ELF-1 (cell line): ENCODE measurements at places on chromosomes 4 and X.

DNA sequence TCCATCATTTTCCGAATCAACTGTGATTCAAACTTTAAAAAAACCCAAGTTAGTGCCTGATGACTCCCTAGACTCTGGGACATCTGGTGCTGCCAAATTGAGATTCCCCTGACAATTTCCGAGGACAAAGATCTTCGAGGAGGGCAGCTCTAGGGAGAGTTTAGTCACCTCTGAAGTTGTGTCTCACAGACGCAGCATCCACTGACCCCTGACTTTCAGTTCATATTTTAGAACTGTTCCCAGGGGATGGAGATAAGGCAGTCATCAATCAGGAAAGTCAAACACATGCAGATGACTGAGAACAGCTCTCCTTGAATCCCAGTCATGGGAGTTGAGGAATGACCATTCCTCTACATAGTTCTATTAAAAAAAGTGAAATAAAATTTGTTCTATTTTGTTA, 643.9 kb downstream of the TRIML1 start:
- DNase-seq: no peak

DNA sequence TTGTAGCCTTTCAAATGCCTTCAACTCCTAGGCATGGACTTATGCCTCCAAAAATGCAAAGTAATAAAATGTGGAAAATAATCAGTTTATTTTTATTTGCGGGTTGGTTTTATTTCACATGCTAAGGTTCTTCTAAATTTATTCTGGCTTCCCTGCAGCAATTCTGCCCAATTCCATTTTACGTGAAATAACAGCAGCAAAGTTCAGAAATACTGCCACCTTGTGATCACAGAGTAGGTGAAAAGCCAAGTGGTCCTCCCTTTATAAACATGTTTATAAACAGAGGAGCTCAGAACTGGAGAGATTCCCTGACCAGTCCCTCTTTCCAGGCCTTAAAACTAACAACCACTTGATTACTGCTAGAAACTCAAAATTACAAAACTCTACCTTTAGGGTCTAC, 14.7 kb upstream of the DCHS2 start:
- DNase-seq: no peak

DNA sequence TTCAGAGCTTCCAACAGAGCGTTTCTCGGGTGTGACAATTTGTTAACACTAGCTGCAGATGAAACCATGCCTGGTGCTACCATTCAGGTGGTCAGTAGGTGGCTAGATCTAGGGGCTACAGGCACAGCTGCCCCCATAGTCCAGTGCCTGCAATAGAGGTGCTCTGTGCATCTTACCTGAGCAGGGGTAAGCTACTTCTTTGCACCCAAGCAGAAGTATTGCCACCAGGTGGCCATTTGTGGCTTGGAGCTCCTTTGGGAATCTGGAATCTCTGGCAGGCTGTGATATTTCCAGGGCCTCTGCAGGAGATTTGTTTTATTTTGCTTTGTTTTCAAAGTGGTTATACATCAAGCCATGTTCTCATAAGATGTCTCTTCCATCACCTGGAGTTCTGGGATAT, 170.7 kb upstream of the PUDP start:
- no peak for DNase-seq

GRCh38 chrX:69093960-69094871, 71.0 kb downstream of the PJA1 start:
- peak; percentile 91 for DNase-seq

GRCh38 chr4:154640999-154641398, 28.5 kb upstream of the FGG start:
- DNase-seq: no peak

- no peak for DNase-seq
These were observed 178.7 kb downstream of the SLIT2 start for GRCh38 chr4:20430259-20430941.

DNA sequence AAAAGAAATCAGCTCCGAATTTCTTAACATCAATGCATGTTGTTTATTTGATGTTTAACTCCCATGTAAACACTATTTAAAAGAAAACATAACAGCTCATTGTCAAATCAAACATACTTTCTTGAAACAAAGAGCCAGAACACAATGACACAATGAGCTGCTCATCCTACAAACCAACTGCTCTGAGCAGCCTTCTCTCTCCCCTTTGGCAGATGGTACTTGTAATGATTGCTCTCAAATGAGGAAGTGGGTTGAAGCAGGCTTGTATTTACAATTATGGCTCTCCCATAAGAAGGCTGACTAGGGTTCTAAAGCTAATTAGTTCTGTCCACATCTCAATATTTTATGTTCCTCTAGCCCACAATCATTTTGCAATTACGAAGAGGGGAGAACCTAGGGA, 637.8 kb upstream of the ADGRL3 start:
- DNase-seq: no peak

DNA sequence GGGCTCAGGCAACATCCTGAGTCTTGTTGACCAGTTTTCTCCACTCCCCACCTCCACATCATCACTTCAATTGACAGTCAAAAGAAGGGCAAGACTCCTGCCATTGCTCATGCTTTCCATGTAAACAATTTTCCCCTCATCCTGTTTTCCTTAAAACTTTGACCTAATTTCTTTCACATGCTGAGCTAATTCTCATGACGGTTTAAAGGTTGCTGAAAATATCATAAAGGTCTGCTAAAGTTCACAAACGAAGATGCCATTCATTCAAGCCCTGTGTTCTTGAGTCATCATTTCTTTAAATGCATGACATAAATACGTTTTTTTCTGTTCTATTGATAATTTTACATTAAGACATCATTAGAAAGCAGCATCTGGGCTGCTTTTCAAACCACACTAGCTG, 353.9 kb downstream of the NKX6-1 start:
- DNase-seq: no peak

- DNase-seq: peak; percentile 37
These were observed 61.3 kb downstream of the LUZP4 start for GRCh38 chrX:115350711-115351381.

GRCh38 chr4:69999420-69999819, 3.7 kb downstream of the STATH start:
- no peak for DNase-seq

- no peak for DNase-seq
These were observed 88.6 kb downstream of the TSPAN7 start for GRCh38 chrX:38649674-38650647.

GRCh38 chrX:74525116-74525515, 89.3 kb downstream of the RLIM start:
- no peak for DNase-seq

GRCh38 chr4:74608151-74608949, 163.4 kb downstream of the AREG start:
- DNase-seq: no peak

DNA sequence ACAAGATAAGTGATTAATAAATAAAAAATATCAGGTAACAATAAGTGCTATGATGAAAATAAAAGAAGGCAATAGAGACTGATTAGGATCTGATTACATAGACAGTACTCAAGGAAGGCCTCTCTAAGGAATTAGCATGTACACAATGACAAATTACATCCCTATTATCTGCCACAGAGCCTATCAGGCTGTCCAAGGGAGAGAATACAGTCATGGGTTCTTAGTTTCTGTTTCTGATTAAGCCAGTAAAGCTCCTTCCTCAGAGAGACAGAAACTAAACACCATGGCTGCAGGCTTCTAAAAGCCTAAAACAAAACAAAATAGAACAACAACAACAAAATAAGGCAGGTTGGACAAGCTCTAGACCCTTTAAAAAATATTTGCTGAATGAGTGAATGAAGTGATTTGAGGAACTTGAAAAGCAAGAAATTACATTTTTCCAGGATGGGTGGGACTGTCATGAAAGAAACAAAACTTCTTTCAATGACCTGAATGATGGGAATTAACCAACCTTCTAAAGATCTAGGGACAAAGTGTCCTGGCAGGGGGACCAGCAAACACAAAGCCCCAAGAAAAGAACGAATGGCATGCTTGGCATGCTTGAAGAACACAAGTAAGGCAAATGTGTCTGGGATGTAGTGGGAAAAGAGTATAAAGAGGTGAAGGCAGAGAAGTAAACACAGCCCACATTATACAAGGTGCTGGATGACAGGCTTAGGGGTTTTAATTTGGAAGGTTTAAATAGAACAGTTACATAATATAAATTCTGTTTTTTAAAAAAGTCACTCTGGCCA, 44.1 kb downstream of the NAA11 start:
- DNase-seq: peak; percentile 24

GRCh38 chrX:104136241-104137019, 20.4 kb downstream of the SLC25A53 start:
- peak; percentile 75 for DNase-seq

DNA sequence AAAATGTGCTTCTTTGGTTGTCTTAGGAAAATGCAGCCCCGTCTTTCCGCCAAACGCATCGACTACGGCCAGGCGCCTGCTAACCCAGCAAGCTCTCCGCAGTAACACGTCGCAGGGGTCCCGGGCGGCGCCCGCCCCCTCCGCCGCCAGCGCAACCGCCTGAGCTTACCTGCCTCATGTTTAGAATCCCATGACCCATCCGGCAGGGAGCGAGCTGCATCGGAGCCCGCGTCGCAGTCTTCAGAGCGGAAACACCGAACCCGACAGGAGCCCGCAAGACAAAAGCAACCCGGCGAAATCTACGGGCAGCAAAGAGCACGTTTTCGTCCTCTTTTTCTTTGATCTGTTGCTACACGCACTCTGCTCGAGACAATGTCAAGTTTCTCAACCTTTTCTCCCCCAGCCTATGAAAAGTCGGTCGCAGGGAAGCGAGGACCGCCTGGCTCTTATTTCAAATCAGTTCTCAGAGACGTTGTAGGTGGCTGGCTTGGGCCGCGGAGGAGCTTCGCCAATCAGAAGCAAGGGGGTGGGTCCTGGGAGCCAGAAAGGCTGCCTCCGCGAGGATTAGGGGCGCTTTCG, at the start of gene MID1:
Gene MID1, minus strand, starts transcription at position 465 of the 579 bp plus-strand sequence. CDS start 53,038 bp downstream, outside the sequence.
- DNase-seq: peak; percentile 94

- DNase-seq: no peak
These were observed 619.9 kb upstream of the SLIT2 start for GRCh38 chr4:19631814-19632213.

GRCh38 chr4:6225469-6225868, 25.1 kb upstream of the JAKMIP1 start:
- DNase-seq: peak; percentile 67

- DNase-seq: no peak
These were observed 191.4 kb downstream of the PPP3CA start for GRCh38 chr4:101155945-101156344.

GRCh38 chr4:17690898-17691297, 76.5 kb downstream of the MED28 start:
- DNase-seq: no peak

GRCh38 chrX:134969726-134970125, 21.1 kb upstream of the SMIM10 start:
- no peak for DNase-seq

GRCh38 chrX:65667503-65668376, at the start of gene MSN:
MSN (plus strand) TSS chrX:65667654; CDS start chrX:65667842, 188 bp downstream.
- DNase-seq: peak; percentile 84

DNA sequence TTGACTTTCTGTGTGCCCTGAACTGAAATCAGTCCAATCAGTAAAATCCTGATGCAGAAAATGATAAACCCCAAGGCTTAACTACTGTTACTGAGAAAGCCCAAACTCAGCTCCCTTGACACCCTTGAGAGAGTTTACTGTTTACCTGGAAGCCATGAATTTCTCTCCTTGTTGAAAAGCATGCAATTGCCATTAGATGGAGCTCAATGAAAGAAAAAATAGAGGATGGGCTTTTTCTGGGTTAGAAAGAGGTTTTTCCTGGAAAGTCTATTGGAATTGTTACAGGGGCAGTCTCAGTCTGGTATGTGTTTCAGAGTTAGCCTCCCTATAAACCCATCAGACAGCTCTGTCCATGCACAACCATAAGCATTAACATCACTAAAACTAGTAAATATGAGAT, 66.4 kb upstream of the C4orf54 start:
- no peak for DNase-seq

DNA sequence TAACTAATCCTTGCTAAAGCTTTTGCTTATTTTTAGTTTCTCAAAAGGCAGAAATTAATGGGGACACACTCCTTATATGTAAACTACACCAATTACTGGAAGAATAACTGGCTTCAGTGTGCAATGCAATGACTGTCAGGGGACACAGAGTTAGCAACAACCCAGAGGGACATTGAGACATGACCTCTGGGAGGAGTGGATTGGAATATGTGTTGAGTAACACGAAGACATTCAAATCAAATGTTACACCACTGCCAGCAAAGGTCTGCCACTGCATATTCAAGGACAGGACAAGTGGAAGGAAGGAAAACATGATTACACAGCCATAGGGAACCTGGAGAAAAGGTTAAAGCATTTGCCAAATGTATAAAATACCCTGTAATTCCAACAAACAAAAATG, 240.1 kb upstream of the FSTL5 start:
- DNase-seq: no peak

DNA sequence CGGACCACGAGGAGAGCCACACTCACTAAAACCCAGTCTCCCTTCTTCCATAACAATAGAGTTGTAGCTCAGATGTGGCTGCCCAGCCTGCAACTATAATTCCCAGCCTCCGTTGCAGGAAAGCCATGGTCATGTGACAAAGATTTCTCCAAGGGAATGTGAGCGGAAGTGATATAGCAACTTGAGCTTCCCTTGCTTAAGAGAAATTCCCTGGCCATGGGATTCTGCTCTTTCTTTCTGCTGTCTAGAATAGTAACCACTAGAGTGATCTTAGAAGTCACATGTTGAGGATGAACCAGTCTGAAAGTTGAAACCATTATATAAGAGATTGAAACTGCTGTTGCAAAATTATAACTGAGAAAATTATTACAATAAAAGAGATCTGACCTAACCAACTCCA, 86.4 kb upstream of the MED14 start:
- no peak for DNase-seq

DNA sequence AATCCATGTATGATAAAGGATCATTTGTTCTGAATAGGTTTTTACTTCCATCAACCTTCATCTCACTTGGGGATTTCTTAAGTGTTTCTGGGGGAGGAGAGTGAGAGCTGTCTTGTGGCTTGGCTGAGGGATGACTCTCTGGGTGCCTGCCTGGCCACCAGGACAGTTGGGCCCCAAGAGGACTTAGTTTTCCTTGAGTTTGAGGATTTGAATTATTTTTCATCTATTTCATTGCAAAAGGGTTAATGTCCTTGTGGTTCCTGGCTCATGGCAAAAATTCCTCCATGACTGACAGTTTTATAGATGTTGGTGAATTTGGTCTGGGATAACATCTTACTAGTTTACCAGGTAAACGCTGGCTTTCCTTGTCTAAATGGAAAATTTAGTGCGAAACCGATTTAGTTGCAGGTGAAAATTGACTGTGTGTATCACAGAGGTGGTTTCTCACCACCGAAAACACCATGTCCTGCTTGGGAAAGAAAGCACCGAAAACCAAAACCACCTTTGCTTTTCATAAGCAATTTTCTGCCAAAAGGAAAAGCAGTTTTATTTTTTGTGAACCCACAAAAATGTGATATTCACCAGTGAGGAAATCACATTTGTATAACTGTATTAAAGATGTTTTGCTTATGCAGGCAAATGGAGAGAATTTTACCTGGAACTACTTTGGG, 331.3 kb upstream of the SFRP2 start:
- no peak for DNase-seq

- no peak for DNase-seq
These were observed 216.5 kb upstream of the DKK2 start for GRCh38 chr4:107252571-107252970.

GRCh38 chr4:53012738-53013137, 150.6 kb downstream of the RASL11B start:
- no peak for DNase-seq

GRCh38 chr4:1260418-1261106, 11.6 kb upstream of the CTBP1 start:
- DNase-seq: no peak
